Uterus (tissue), 4 donors: ENCODE measurements at places on chromosomes 12 and 14. TPM values are rescaled to one million over a fixed set of nuclear protein-coding genes. Genes with fewer than 3 reads are reported as not detected.
A peak's percentile ranks its signal among the peaks of the same experiment; 100 is the strongest.

DNA sequence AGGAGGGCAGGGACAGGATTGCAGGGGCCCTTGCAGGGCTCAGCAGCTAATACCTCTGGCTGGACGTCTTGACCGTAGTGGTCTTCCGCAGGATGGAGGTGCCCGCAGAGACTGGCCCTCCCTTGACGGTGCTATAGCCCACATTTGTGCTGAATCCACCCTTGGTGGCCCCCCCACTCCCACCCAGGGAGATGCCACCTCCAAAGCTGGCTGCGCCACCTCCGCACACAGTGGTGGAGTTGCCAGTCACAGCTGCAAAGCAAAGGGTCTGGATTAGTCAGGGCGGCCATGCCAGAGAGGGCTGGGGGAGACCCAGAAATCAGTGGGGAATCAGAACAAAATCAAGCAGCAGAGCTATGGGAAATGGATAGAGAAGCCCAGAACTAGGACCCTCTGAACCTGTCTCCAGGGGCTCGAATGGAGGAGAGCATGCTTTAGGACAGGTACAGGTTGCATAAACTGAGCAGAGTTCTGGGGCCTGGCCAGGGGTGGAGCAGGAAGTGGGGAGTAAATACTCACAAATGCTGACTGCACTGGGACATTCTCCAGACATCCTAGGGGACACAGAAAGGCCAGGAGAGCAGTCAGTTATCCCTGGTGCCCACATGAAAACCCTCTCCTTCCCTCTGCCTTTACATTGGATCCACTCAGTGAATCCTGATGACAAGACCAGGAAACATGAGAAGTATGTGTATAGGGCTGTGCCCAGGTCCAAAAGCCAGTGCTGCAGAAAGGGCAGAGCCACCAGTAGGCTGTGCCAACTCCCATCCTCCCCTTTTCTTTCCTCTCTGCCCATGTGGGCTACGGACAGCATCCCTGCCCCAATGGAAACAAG, 8.1 kb upstream of the KRT4 start:
- DNase-seq: no peak

OR6C2 gene
- total RNA-seq: not detected

RPL10L gene
- not detected for total RNA-seq

CLEC9A gene
- total RNA-seq: not detected

DNA sequence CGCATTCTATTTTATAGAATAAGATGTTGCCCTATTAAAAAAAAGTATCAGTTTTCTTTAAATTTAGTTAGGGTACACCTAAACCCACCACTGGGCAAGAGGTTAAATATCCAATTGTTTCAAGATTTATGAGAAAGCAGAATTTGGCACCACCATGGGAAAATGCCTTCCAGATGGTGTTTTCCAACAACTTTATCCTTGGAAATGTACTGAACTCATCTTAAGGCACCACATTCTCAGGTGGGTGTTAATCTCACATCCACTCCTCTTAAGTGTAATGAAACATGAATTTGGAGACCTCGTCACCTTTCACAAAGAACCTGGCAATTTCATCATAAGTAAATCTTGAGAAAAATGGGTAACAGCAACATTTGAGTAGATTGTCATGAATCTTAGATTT, 13.1 kb downstream of the CBX5 start:
- no peak for DNase-seq

GRCh38 chr12:28500373-28501024, 310.2 kb downstream of the CCDC91 start:
- DNase-seq: no peak

- DNase-seq: no peak
Observed at GRCh38 chr14:94374749-94375260, 13.6 kb downstream of the SERPINA1 start.

DNA sequence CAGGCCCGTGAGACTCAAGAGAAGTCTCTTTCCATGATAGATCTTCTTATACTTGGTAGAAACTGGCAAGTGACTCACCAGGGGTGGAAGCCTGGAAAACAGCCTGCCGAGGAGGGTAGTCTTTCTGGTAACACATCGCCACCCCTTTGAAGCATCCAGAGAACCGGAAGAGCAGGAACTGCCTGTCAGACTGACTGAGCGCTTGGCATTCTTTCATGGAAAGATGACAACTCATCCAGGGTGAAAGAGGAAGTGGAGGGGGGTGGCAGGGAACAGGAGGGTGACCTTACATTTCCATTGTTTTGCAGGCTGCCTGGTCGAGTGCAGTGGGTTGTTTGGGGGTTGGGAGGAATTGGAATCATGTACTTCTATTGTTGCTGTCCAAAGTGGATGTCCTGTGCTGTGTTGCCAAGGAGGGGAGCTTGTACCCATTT, 34.5 kb downstream of the PRKCH start:
- DNase-seq: peak; percentile 18

PLEKHG7 gene
- total RNA-seq: 1.5 TPM

DNA sequence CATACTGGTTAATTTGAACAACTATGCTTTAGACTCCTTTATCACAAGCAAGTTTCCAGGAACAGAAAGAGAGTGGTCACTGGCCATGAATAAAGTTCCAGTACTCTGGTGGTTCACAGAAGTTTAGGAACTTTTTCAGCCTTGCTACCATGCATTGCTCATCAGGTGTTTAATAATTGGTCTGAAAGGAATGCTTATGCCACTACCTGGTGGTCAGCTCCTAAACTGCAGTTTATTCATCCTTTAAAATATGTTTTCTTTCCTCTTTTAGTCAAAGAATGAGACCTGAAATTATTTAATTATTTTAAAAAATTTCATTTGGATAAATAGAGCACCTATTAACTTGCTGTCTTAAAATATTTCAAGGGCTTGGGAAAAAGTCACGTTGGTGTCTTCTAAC, 260.1 kb upstream of the OR4E1 start:
- DNase-seq: no peak

GRCh38 chr12:80469681-80470080, 25.6 kb downstream of the PTPRQ start:
- no peak for DNase-seq

GRCh38 chr12:116183741-116184141, 93.8 kb downstream of the MED13L start:
- DNase-seq: no peak

- DNase-seq: peak; percentile 24
Observed at GRCh38 chr12:12803186-12803585, 10.0 kb upstream of the DDX47 start.

DNA sequence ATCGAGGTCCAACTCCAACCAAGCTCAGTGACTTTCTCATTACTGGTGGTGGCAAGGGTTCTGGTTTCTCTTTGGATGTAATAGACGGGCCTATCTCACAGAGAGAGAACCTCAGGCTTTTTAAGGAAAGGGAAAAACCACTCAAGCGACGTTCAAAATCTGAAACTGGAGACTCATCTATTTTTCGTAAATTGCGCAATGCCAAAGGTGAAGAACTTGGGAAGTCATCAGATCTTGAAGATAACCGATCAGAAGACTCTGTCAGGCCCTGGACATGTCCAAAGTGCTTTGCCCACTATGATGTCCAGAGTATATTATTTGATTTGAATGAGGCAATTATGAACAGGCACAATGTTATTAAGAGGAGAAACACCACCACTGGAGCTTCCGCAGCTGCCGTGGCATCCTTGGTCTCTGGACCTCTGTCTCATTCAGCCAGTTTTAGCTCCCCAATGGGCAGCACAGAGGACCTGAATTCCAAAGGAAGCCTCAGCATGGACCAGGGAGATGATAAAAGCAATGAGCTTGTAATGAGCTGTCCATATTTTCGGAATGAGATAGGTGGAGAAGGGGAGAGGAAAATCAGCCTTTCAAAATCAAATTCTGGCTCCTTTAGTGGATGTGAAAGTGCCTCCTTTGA, 343.5 kb upstream of the RGS6 start:
- DNase-seq: no peak

- DNase-seq: no peak
Observed at GRCh38 chr12:5808981-5809380, 136.1 kb downstream of the ANO2 start.

DNA sequence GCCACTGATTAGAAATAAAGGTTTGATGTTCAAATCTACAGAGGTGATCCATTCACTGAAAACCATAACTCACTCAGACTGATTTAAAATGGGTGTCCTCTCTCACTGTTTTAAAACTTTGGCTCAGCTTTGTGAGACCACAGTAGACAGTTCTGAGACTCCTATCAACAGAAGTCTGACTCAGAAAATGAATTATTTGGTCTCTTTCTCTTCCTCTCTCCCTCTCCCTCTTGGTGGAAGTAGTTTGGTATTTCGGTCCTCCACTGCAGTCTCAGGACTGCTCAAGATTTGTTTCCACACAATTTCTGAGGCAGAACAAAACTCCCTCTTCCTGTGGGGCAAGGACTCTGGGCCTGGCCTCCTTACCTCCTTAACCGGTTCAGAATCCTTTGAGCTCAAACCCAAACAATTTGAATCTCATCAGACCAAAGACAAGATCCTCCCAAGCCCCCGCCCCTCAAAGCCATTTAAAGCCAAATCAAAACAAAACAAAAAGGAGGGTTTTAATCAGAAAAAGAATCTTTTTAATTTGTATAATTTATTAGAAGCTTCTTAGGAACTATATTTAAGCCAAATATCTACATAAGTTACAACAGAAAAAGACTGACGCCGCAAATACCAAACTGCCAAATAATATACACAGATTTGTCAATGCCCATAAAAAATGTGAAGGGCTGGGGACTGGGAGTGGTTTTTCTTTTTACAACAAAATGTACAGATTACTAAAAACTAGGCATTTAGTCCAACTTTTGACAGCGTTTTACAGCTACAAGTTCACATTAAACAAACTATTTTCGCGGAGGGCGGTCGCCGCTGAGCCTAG, 3.9 kb downstream of the NKX2-1 start:
- DNase-seq: no peak

GRCh38 chr12:112941528-112942335, 3.5 kb downstream of the OAS3 start:
- no peak for DNase-seq

DNA sequence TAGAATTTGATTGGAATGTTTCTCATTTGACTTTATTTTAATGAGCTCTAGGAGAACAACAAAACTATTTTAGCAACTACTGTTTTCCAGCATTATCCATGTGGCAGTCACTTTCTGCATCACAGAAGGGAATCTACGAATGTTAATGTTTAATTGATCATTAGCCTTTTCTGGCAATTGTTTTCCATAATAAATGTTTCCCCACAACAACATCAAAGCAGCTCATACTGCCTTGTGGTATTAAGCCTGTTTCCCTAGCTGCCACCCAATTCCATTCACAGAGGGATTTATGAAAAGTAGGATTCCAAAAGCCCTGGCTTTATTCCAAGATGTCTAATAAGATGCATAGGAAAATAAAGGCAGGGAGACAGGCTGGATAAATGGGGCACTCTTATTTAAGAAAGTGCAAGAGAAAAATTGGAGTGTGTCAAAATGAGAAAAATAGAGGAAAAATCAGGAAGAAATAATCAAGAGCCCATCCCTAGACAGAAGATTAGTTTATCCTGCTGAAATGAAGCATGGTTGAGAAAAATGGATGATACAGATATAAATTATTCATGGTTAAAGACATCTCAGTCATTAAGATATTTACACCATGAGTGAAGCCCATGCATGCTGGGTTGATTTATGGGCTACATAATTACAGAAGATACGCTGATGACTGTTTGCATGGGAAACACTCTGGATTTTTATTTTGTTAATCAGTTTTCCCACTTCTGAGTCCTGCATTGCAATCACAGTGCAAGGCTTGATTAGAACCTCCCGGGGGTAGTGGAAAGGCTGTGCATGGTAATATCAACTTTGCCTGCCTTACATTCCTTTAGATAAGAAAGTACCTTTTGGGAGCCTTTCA, 180.3 kb downstream of the HELB start:
- no peak for DNase-seq

DNA sequence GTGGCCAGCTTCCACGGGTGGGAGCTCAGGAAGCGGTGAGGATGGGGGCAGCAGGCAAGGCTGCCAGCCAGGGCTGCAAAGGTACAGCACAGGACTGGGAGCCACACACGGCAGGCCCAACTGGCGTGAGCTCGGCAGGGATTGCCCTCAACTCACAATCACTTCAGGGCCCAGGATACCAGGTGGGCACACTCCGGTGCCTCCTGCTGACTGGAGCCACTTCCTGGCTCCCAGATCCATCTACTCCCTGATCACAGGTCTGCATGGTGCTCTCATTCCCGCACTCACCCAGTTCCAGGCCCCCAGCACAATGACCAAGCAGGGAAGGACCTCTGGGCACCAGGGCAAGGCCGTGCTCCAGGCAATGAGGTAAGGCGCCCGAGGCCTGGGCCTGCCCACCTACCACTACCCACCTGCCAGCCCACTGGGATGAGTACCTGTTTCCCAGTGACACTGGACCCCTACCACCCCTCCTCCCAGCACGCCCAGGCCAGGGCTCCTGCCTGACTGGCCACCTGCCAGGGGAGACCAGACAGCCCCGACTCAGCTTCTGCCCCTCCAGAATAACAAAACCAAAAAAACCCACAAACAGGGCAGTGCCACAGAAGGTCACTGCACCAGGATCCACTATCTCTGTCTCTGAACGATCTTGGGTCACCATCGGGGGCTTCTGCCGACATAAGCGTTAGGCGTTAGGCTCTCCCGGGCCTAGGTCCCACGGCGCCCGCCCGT, 1.8 kb downstream of the JAG2 start:
- DNase-seq: no peak

B4GALNT3 gene
- 2.4 TPM for total RNA-seq

GRCh38 chr14:91300283-91300895, 55.9 kb upstream of the GPR68 start:
- DNase-seq: no peak

TAS2R13 gene
- 11.3 TPM for total RNA-seq

- no peak for DNase-seq
Observed at GRCh38 chr14:52235866-52236510, 31.5 kb upstream of the PTGDR start.

GRCh38 chr12:77407931-77408330, 342.6 kb upstream of the E2F7 start:
- DNase-seq: no peak

GRCh38 chr12:43805149-43805859, 813 bp downstream of the TWF1 start:
- DNase-seq: no peak

- no peak for DNase-seq
Observed at GRCh38 chr12:79885911-79886490, 48.9 kb downstream of the PPP1R12A start.

SSPN gene
- 31.5 TPM for total RNA-seq

GRCh38 chr14:90523544-90523943, 126.7 kb downstream of the CALM1 start:
- no peak for DNase-seq

DNA sequence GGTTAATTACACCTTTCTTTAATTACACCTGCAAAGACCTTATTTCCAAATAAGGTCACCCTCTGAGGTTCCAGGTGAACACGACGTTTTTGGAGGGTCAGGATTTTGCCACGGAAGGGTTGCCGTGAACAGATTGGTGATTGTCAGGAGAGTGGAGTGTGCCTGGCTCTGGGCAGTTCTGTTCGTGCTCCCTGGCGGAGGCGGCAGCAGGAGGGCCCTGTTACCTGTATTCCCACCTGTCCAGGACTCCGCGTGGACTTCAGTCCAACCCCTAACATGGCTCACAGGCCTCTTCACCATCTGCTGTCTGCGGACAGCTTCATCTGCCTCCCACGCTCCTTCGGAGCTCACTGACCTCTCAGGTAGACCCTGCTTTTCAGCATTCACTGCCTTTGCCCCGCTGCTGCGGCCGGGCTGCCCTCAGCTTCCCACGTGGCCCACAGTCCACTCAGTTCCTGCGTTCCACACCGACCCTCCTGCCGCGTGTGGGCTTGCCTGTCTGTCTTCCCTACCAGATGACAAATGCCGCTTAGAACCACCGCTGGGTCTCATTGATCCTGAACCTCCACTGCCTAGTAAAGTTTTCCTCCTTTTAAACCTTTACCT, 187.5 kb upstream of the DIO3 start:
- DNase-seq: no peak
